GM23248 (cell line): ENCODE measurements at places on chromosomes 13 and 19.

DNA sequence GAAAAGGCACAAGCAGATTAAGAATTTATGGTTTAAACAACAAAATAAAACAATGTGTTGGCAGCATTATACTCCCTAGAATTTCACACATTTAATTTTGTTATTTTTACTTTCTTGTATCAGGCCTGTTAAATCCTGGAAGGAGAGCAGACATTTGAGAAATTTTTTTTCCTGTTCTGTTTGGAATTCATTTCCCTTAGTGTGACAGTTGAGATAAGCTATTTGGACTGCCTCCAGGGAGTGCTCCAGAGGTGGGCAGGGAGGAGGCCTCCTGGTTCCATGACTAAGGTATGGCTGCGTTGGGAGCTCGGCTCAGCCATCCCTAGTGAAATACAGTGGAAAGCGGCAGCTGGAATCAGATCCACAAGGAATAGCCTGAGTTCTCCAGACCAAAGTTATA lies 185.7 kb downstream of the KCNRG start:
- DNase-seq = no peak

DNA sequence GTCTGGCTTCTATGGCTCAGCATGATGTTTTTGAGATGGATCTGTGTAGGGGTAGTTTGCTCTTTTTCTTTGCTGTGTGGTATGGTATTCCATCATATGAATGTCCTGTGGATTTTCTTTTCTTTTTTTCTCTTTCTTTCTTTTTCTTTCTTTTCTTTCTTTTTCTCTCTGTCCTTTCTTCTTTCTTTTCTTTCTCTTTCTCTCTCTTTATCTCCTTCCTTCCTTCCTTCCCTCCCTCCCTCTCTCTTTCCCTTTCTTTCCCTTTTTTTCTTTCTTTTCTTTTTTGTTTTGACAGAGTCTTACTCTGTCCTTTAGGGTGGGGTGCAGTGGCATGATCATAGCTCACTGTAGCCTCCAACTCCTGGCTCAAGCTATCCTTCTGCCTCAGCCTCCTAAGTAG lies 9.0 kb upstream of the HNRNPUL1 start:
- DNase-seq = no peak

GRCh38 chr13:42497798-42498197 lies 76.2 kb upstream of the TNFSF11 start:
- peak; percentile 52 for DNase-seq

DNA sequence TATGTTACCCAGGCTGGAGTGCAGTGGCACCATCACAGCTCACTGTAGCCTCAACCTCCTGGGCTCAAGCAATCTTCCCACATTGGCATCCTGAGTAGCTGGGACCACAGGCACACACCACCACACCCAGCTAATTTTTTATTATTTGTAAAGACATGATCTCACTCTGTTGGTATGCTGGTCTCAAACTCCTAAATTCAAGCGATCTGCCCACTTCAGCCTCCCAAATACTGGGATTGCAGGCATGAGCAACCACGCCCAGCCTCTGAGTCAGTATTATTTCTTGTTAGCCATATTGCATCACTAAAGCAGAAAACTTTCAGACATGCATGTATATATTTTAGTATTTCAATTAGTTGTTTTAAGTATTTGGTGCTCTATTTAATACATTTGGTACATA lies 376.4 kb downstream of the GPC6 start:
- DNase-seq = peak; percentile 95

- peak; percentile 70 for DNase-seq
These were observed 11.1 kb downstream of the ZC3H13 start for GRCh38 chr13:46041419-46041839.

GRCh38 chr13:96243376-96243775 lies 153.5 kb downstream of the HS6ST3 start:
- no peak for DNase-seq

DNA sequence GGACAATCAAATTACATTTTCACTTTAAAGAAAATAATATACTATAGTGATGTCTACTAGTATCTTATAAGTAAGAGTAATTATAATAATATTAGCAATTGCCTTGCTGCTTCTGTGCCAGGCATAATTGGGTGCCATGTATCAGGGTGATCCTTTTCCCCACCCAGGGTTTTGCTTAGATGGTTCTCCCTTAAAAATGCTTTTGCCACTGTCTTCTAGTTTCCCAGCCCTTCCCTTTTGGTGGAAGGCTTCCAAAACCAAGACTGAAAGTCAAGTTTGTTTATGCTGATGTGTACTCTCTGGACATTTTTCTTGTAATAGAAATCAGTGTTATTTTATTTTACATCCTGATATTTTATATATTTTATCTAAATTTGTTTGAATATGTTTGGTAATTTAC lies 77.8 kb downstream of the ITGBL1 start:
- DNase-seq = peak; percentile 37

DNA sequence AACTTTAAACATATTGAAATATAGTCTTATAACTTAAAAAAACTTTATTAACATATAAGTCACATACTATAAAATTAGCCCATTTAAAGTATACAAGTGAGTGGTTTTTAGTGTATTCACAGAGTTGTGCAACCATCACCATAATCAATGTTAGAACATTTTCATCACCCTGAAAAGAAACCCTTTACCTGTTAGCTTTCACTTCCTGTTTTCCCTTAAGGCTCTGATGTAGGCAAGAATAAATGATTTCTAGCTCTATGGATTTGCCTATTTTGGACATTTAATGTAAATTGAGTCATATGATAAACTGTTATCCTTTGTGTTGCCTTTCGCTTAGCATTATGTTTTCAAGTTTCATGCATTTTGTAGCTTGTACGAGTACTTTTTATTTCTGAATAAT lies 15.6 kb downstream of the ZNF568 start:
- no peak for DNase-seq

- peak; percentile 29 for DNase-seq
These were observed 8.2 kb upstream of the BBC3 start for GRCh38 chr19:47239152-47239551.
